ENCODE measurements at places on chromosomes 16 and 17. TPM values are rescaled to one million over a fixed set of nuclear protein-coding genes. Genes with fewer than 3 reads are reported as not detected.
A peak's percentile ranks its signal among the peaks of the same experiment; 100 is the strongest.

DNA sequence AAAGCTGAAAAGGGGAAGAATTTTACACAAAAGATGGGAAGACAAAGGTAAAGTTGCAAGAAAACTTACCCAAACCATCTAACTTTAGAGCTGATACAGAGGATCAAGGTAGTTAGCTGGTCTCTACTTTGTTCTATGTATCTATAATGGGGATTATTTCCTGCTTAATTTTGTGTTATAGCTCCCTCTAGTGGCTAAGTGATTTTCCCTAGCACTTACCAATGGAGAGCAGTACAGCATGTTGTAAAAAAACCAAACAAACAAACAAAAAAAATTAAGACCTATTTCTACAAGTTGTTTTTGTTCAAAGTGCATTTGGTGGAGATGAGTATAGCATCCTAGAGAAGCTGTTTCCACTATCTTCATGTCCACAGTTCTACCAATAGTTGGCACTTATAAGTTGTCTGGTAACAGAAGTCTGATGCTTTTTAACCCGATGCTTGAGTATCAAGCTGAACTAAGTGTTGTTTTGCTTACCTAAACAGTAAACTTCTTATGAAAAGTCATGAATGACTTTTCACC lies 7.5 kb downstream of the SRSF1 start:
- DNase-seq = peak; percentile 71

GRCh38 chr16:49268667-49269066 lies 13.0 kb downstream of the CBLN1 start:
- DNase-seq = no peak

The OTOP3 gene
- not detected for total RNA-seq

GRCh38 chr17:75684924-75685323 lies 17.8 kb downstream of the SAP30BP start:
- DNase-seq = no peak

DNA sequence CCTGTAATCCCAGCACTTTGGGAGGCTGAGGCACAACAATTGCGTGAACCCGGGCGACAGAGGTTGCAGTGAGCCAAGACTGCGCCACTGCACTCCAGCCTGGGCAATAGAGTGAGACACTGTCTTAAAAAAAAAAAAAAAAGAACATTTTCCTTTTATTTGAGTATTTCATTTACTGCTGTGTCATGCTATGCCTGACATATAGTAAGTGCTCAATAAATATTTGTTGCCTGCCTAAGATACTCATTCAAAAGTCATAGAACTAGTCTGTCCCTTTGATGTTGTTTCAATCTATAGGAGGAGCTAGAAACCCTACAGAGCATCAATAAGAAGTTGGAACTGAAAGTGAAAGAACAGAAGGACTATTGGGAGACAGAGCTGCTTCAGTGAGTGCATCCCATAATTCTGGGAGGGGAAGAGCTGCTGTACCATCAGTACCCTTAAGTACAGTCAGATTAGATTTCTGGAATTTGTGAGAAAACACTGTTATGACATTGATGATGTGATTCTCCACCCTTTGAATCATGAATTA lies 20.0 kb downstream of the CALCOCO2 start:
- DNase-seq = peak; percentile 7

DNA sequence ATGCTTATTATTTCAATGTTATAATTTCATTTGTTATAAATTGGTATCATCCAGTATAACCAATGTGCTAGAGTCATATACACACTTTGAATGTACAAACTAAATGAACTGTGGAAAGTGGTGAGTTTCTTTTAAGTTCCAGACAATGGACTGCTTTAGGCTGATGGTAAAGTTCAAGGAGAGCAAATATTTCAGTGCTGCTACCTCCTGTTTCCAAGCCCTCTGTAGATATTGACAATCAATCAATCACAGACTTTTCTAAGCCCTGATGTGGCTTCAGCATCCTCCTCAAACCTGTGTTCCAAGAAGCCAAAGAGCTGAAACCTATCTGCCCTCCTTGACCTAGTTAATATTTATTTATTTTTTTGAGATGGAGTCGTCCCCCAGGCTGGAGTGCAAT lies 28.2 kb upstream of the SREBF1 start:
- no peak for DNase-seq

DNA sequence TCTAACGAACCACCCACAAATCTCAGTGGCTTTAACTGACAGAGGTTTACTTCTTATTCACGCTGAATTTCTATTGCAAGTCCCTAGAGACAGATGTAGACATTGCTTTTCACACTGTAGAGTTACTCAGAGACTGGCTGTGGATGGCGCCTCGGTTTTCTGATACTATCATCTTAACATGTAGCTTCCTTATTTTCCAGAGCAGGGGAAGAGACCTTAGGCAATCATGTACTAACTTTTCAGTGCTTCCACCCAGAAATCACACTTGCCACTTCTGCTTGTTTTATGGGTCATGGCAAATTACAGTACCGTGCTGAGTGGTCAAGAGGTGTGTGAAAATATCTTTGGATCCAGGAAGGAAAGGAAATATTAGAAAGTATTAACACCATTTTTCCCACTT lies 65.4 kb downstream of the MAF start:
- no peak for DNase-seq

The TEX19 gene
- not detected for total RNA-seq

- no peak for DNase-seq
These were observed 858 bp downstream of the NUBP1 start for GRCh38 chr16:10744370-10745030.

- DNase-seq = no peak
These were observed 244.7 kb downstream of the RBFOX3 start for GRCh38 chr17:79365836-79366770.

The FLYWCH1 gene
- total RNA-seq = 48.6 TPM

DNA sequence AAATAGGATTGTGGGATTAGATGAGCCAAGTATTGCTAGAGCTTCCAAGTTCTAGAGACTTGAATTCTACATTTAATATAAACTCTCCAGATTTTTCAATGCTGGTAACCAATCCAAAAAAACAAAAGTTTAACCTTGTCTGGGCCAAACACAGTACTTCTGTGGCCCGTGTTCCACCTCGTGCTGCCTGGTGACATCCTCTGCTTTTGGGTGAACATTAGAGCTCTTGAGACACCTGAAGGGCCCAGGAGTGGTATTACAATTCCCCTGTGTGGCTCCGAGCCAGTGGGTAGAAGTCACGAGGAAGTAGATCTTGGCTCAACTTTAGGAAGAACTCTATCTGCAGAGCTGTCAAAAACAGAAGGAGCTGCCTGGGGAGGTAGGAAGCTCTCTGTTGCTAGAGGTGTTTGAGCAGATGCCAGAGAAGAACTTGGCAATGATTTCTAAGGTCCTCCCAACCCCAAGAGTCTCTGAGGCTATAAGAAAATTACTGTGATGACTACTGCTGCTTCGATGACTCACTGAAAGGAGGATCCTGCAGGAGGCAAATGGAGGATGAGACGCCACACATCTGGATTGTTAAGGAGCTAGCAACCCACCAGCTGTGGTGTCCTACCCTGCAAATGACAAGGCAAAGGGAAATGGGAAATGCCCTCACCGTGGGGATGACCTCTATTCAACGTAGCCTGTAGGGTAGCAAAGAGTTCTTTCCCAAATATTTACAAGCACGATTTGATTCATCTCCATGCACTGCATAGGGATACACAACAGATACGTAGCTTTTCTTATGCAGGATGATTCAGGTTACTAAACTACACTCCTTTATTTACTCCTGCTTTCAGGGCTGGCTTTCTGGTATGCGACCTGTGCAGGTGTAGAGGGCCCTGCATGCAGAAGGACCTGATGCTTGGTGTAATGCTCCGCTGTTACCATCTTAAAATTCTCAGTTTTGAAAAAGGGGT lies 45.8 kb upstream of the GAS7 start:
- no peak for DNase-seq

The KIF2B gene
- not detected for total RNA-seq

The SLC52A1 gene
- total RNA-seq = 0.19 TPM

- DNase-seq = no peak
These were observed 20.2 kb upstream of the GNG13 start for GRCh38 chr16:820748-821147.

GRCh38 chr17:27965224-27965623 lies 72.1 kb upstream of the LYRM9 start:
- no peak for DNase-seq

DNA sequence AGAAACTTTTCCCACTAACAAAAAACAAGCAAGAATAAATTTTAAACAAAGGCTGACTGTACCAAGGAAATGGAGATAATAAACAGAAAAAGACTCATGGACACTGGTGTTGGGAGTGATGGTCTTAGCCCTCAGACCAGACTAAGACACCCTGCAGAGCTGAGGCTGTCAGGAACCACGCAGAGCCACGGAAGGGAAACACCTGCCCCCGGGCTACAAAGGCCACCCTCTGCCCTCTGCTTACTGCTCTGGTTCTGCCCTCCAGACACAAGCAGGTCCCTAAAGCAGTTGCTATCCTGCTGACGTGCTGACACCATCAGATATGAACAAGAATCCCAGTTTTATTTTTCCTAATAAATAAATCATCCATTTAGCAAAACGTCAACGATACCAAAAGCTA lies 80.0 kb downstream of the ANKRD11 start:
- no peak for DNase-seq

The ADGRG3 gene
- not detected for total RNA-seq

DNA sequence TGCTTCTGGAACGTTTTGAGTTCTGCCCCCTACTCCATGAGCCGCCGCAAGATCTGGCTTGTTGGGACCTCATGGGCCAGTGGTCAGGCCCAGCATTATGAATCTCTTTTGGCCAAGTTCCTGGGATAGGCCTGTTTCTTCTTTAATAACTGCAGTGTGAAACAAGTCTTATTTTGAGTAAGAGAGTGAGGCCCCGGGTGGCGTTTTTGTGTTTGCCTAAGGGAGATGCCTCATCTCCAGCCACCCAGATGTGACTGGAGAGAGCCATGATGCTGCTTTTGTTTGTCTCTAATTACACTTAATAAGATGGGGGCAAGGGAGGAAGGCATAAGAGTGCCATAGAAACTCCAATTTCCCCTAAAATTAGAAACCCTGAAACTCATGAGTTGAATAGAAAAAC lies 39.8 kb downstream of the KSR1 start:
- no peak for DNase-seq

DNA sequence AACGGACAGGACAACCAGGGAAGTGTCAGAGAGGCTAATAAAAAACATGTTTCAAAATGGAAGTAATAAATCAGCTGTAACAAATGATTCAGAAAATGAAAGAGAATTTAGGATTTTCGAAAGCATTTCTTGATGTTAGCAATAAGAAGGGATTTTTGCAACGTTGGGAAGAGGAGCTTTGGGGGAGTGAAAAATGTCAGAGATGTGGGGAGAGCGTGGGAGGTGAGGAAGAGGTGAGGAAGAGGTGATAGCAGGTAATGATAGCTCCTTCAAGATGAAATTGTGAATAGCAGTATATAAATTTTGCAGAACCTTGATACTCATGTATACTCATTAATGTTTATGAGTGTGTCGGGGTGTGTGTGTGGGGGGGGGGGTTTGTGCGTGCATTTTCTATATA lies 76.2 kb upstream of the COX10 start:
- no peak for DNase-seq

DNA sequence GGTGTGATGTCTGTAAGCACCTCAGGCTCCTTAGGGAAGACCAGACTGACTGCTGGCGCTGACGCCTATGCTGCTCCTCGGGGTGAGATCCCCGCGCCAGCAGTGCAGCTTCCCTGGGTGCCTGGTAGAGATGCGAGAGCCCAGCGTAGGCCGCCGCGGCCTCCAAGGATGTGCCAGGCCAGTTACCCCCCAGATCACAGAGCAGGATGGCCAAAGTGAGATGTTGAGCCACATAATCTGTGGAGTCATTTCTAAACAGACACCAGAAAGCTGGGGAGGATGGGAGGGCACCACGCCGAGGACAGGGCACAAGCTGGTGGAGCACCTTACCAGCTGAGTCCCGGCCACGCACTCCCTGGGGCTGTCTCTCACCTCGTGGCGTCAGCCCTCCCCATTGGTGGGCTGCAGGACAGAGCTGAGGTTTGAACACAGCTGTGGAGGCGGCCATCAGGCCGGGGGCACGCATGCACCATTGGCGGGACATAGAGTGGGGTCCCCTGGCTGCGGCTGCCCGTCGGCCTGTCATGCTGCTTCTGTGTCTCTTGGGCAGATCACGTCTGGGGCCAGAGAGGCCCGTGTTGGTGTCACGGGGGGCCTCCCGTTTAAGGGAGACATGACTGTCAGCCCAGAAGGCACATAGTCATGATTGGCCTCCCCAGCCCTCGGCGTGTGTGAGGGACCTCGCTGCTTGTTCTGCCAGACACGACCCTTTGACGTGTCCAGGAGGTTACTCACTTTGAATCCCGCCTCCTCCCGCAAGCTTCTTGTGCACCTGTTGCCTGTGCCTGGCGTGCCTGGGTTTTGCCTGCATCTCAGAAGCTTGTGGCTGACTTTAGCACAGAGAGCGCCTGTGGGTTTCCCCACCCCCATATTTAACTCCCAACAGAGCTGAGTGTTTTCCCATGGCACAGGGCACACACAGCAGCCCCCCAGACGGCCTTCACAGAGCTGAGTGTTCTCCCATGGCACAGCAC lies 21.9 kb downstream of the MAPK8IP3 start:
- no peak for DNase-seq

- DNase-seq = no peak
These were observed 3.1 kb upstream of the C16orf74 start for GRCh38 chr16:85753976-85754375.

- no peak for DNase-seq
These were observed 84.1 kb upstream of the KIFC3 start for GRCh38 chr16:57886427-57886826.

The TVP23A gene
- total RNA-seq = not detected

DNA sequence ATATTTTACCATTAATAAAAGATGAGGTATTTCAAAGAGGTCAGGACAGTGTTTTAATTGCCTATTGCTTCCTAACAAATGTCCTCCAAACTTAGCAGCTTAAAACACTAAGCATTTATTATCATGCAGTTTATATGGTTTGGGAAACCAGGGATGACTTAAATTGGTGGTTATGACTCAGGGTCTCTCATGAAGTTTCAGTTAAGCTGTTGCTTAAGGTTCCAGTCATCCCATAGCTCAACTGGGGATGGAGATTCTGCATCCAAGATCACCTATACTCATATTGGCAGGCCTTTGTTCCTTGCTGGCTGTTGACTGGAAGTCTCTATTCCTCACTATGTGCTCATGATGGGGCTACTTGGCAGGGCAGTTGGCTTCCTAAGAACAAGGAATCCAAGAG lies 1329.9 kb upstream of the GOT2 start:
- DNase-seq = no peak

GRCh38 chr17:63505341-63505740 lies 17.8 kb upstream of the KCNH6 start:
- DNase-seq = no peak
